ENCODE measurements at places on chromosomes 2 and 18. TPM values are rescaled to one million over a fixed set of nuclear protein-coding genes. Genes with fewer than 3 reads are reported as not detected.

- H3K27me3 ChIP-seq: no peaks in the 10 kb centered on the region
- H3K27ac ChIP-seq: no peak overlapping the region
- H3K36me3 ChIP-seq: no peaks in the 10 kb centered on the region
- no peak overlapping the region for H3K4me3 ChIP-seq
These were observed 178.9 kb downstream of the GFPT1 start for GRCh38 chr2:69208023-69208595.

DNA sequence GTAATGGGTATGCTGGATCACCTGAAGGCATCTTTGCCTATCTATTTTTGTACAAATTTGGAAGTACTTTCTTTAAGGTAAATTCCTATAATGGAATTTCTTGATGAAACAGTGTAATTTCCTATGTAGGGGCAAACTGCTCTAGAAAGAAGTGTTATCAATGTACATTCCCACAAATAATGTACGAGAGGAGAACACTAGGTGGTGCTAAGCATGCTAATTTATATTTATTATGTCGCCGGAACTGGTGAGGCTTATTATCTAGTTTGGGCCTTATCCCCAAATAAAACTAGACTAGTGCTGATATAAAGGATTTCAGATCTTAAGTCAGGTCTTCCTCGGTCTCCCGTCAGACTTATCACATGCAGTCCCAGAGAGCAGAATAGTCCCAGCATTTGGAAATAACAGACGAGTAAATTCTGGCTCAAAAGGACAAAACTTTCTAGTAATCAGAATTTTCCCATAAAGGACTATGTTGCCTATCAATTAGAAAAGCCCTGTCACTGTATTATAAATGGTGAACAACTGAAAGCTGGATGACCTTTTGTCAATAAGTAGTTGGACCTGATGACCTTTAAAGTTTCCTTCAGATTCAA lies 86.9 kb upstream of the RBBP8 start:
- DNase-seq: peak; percentile 13
- peaks cover 12% of the 10 kb centered on the region for H3K4me1 ChIP-seq
- no peaks in the 10 kb centered on the region for H3K27me3 ChIP-seq
- H3K36me3 ChIP-seq: no peaks in the 10 kb centered on the region

DNA sequence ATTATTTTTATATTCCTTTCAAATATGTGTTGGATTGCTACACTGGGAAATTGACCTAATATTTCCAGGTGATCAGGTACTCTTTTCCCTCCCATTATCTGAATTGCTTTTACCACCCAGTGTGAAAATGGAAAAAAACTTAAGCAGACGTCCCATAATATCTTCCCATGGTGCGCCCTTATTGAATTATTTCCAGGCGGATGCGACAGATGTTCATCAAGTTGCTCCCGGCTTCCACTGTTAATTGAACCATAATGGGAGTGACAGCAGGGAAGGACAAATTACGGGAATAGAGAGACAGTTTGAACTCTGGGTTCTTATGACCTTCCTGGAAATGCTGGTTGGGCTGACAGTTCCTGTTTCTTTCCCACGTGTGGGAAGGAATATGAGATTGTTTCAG lies 93.3 kb downstream of the THSD7B start:
- no peak for DNase-seq
- no peaks in the 10 kb centered on the region for H3K36me3 ChIP-seq
- no peaks in the 10 kb centered on the region for H3K4me1 ChIP-seq
- H3K27ac ChIP-seq: no peak overlapping the region

DNA sequence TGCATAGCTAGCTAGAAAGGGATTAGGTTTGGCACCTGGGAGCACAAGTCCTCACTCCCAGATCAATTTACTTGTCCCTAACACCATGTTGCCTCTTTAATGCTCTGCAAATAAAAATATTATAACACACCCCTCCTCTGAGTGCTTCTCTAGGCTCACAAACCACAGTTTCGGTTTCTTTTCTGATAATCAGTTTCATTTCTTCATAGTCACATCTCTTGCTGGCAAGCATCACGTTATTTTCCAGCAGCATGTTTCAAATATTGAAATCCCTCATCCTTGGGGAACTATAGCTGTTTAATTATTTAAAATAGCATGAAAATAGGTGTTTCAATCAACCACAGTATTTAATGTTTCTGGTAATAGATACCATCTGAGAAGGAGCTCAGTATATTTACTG lies 13.9 kb upstream of the SMCHD1 start:
- no peaks in the 10 kb centered on the region for H3K4me1 ChIP-seq
- DNase-seq: no peak
- H3K4me3 ChIP-seq: no peak overlapping the region
- no peaks in the 10 kb centered on the region for H3K27me3 ChIP-seq
- no peak overlapping the region for H3K27ac ChIP-seq

DNA sequence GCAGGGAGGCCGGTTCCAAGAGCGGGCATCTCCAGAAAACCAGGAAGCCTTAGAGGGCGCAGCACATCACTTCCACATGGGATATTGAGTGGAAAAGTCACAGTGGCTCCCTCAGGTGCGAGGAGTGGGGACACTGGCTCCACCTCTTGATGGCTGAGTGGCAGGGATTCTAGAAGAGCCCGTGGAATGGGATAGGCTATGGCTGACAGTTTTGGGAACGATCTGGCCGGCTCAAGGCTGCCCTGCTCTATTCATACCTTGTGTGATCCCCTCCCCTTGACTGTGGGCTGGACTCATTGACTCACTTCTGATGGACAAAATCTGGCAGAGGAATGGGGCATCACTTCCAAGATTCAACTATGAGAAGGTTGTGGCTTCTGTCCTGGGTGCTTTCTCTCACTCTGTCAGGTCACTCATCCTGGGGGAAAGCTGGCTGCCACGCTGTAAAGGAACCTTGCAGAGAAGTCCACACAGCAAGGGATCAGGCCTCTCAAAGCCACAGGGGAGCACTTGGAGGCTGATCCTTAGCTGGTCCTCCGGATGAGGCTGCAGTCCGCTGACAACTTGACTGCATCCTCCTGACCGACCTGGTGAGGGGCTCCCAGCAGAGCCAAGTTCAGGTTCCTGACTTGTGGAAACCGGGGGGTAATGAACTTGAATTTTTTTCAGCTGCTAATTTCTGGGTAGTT lies 46.7 kb upstream of the HS6ST1 start:
- no peaks in the 10 kb centered on the region for H3K27me3 ChIP-seq
- DNase-seq: no peak
- no peak overlapping the region for H3K27ac ChIP-seq
- no peak overlapping the region for H3K4me3 ChIP-seq
- H3K4me1 ChIP-seq: peaks cover 42% of the 10 kb centered on the region

GRCh38 chr2:82650038-82650437 lies 1809.0 kb downstream of the SUCLG1 start:
- no peak for DNase-seq
- H3K4me1 ChIP-seq: no peaks in the 10 kb centered on the region
- H3K27ac ChIP-seq: no peak overlapping the region
- H3K27me3 ChIP-seq: no peaks in the 10 kb centered on the region

- no peak overlapping the region for H3K4me3 ChIP-seq
- no peaks in the 10 kb centered on the region for H3K4me1 ChIP-seq
- no peaks in the 10 kb centered on the region for H3K27me3 ChIP-seq
- peak; percentile 49 for DNase-seq
These were observed 158.0 kb upstream of the KLHL14 start for GRCh38 chr18:32930695-32931301.

GRCh38 chr2:160469621-160470204 lies 23.9 kb downstream of the RBMS1 start:
- no peak overlapping the region for H3K4me3 ChIP-seq
- no peaks in the 10 kb centered on the region for H3K27me3 ChIP-seq
- H3K36me3 ChIP-seq: no peaks in the 10 kb centered on the region
- H3K4me1 ChIP-seq: peaks cover 17% of the 10 kb centered on the region
- H3K27ac ChIP-seq: no peak overlapping the region

DNA sequence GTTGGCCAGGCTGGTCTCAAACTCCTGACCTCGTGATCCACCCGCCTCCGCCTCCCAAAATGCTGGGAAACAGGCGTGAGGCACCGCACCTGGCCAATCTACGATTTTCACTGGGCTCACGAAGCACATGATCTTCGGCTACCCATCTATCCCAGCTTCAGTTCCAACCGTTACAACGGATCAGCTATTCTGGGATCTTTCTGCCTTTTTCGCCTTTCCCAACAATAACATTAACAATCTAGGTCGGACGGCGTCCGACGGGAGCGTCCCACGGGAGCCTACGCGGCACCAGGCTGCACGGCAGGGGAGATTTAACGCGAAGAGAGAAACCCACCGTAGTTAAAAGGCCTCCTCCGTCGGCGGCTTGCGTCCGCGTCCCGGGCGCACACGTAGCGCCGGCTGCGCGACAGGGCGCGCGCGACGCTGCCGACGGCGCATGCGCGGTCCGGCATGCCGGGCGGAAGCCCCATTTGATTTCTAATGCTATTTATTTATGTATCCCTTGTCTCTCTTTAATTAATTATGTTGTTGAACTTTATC lies at the start of gene MSL3B:
TSS of gene MSL3B (minus strand) at position 394 of the 540 bp plus-strand sequence.
- H3K27me3 ChIP-seq: peaks cover 39% of the 10 kb centered on the region
- DNase-seq: peak; percentile 81
- H3K4me3 ChIP-seq: peak within 1 kb of the TSS; percentile 53
- H3K4me1 ChIP-seq: no peaks in the 10 kb centered on the region
- no peak within 1 kb of the TSS for H3K27ac ChIP-seq

DNA sequence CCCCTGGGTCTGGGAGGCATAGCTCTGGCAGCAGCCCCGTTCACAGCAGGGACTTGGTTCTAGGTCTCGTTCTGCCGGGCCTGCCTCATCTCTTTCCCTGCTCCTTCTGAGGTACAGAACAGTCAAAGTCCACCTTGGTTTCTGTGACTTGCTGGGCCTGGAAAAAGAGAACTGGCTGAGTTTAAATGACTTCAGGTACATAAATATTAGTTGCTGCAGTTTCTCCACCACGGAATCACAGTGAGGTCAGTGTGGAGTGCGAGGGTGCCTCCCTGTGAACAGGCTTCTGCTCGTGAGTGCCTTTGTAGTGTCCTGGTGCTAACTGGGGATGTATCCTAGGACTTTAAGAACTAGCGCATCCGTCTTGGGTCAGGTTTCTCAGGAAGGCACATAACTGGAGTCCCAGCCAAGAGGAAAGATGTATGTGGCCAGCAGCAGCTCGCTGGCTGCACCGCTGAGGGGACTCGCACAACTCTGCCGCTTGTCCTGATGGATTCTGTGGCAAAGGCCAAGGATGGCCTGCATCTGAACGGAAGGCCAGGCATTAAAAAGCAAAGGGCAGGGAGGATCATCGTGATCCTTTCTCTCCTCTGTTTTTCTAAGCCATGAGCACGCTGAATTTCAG lies 188.6 kb downstream of the SH3RF3 start:
- H3K27ac ChIP-seq: no peak overlapping the region
- H3K4me3 ChIP-seq: no peak overlapping the region
- H3K27me3 ChIP-seq: no peaks in the 10 kb centered on the region
- peaks cover 14% of the 10 kb centered on the region for H3K4me1 ChIP-seq
- H3K36me3 ChIP-seq: no peaks in the 10 kb centered on the region

The ORMDL1 gene
- total RNA-seq: 98.8 TPM

The KANSL3 gene
- 32.9 TPM for total RNA-seq

The GPBAR1 gene
- not detected for total RNA-seq

The KRTCAP3 gene
- 0.88 TPM for total RNA-seq

The CSRNP3 gene
- total RNA-seq: 14.7 TPM

Data from neural progenitor cell (in vitro differentiated cells).